Muscle of leg (tissue), 16 donors: ENCODE measurements at places on chromosomes 13 and 19.
A peak's percentile ranks its signal among the peaks of the same experiment; 100 is the strongest.

DNA sequence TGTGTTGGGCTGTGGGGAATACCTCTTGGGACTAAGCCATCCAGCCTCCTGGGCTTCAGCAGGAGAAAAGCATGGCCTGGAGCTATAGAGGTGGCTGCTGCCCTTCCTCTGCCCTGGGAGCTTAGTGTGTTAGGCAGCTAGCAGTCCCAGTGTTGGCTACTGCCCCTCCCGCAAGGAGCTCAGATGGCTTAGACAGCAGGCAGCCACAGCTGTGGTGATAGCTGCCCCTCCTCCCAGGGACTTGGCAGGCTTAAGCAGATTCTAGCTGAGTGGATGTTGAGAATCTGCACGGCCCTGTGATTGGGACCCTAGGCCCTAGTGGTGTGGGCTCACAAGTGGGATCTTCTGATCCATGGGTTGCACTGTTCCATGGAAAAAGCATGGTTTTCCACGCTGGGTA, 264.5 kb downstream of the TDRD3 start:
- DNase-seq: peak; percentile 24

- DNase-seq: peak; percentile 95
Measured at GRCh38 chr13:114132419-114133121, at the start of gene RASA3. RASA3 (minus strand) TSS chr13:114132623; CDS start chr13:114132489, 134 bp downstream.

- peak; percentile 3 for DNase-seq
Measured at GRCh38 chr13:108087810-108088209, 127.5 kb downstream of the LIG4 start.

GRCh38 chr19:36032251-36033104, at the start of gene CLIP3:
CLIP3 (minus strand) TSS chr19:36032873; CDS start chr19:36032357, 516 bp downstream.
- DNase-seq: peak; percentile 90

DNA sequence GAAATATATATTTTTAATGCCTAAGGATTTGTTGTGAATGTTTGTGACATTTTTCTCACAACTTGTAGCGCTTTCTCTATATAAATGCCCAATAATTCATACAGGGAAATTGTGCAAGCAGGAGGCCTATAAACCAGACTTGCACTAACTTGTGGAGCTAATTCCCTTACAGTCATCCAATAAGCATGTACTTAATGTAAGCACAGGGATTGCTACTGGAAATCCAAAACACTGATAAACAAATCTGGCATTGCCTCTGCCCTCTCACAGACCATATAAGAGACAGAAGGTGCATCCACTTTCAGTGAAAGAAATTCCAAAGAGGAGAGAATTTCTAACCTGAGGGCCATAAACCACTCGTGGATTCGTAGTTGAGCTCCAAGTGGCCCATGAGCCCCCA, 518.8 kb downstream of the MYO16 start:
- no peak for DNase-seq

GRCh38 chr13:41562541-41563178, 105.3 kb downstream of the RGCC start:
- DNase-seq: no peak

DNA sequence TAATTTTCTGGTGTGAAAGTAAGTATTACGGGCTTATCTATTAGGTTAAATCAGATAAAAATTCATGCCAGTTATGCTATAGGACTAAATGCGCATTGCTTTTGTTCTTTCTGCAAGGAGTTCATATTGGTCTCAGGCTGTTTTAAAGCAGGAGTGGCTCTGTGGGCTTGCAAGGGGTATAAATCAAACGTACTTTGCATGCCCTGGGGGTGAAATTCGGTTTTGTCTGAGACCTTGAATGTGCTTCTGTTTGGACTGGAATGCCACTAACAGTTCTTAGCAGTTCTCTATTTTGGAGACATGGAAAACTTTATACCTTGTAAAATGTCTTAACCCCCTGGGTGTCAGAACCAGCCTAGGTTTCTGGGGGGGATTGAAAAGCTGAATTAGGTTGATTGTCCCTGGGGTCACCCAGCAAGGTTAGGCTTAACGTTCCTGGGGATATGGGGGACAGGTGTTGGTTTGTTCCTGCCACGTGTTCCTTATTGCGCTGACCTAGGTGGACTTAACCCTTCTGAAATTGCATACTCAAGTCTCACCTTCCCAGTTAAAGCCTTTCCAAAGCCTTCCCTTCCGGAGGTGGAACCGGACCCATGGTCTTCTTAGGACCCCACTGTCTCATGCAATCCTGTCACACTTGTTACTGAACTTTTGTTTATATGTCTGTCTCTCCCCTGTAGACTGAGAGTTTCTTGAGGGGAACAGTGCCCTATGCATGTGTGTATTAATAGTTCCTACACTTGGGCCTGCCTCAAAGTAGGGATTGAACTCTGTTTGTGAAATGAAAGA, 182.2 kb downstream of the LMO7 start:
- no peak for DNase-seq

DNA sequence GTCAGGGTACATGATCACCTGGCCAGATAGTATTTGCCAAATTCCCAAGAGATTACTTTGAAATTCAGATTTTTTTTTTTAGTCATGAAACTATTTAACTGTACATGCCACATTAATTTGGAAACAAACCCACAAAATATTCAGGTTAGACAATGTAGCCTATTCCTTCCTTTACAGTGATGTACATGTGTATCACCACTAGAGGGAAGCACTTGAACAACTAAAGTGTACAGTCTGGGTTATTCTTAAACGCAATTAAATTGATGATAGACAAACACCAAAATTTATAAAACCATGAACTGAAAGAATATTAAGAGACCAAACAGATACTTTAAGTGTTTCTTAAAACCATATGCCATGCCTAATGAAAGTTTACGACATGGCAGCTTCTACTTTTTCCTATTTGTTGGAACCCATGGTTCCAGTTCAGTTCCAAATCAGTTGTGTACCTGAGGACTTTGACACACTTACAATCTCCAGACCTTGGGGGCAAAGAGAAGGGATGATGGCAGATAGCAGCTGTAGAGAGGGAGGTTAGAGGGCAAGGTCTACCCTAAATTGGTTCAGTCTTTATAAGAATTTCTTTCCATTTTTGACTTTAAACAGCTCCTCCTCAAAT, 52.8 kb downstream of the TNFSF13B start:
- DNase-seq: peak; percentile 40
